ENCODE measurements at places on chromosomes 1 and 21.

GRCh38 chr1:172801771-172802322, 142.9 kb downstream of the FASLG start:
- H3K4me1 ChIP-seq = no peaks in the 10 kb centered on the region
- no peak overlapping the region for H3K27ac ChIP-seq
- H3K36me3 ChIP-seq = no peaks in the 10 kb centered on the region
- no peaks in the 10 kb centered on the region for H3K27me3 ChIP-seq

DNA sequence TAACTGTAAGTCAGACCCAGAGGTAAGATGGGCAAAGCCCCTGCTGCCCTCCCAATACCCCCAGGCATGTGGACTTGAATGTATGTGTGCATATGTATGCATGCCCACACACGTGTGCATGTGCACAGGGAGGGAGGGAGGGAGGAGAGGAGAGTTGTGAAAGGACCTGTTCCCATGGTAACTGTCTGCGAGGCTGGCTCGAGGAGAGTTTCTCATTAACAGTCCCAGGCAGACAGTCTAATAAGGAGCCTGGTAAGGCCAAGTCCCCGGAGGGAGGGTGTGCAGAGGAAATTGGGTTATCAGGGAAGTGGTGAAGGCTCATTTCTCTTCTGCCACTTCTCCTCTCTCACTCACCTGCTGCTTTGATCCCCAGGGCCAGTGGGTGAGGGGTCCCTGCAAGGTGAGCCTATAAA, 74.9 kb downstream of the NFASC start:
- DNase-seq = no peak
- no peaks in the 10 kb centered on the region for H3K36me3 ChIP-seq
- no peaks in the 10 kb centered on the region for H3K4me1 ChIP-seq
- no peak overlapping the region for H3K4me3 ChIP-seq
- H3K27me3 ChIP-seq = peaks cover 10% of the 10 kb centered on the region

DNA sequence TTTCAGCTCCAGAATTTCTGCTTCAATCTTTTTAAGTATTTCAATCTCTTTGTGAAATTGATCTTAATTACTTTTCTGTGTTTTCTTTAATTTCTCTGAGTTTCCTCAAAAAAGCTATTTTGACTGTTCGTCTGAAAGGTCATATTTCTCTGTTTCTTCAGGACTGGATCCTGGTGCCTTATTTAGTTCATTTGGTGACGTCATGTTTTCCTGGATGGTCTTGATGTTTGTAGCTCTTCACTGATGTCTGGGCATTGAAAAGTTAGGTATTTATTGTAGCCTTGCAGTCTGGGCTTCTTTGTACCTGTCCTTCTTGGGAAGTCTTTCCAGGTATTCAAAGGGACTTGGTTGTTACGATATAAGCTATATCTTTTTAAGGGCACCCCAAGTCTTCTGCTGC, 998.7 kb downstream of the NCAM2 start:
- H3K4me1 ChIP-seq = no peaks in the 10 kb centered on the region
- H3K36me3 ChIP-seq = no peaks in the 10 kb centered on the region
- no peak overlapping the region for H3K27ac ChIP-seq
- no peak overlapping the region for H3K4me3 ChIP-seq
- no peaks in the 10 kb centered on the region for H3K27me3 ChIP-seq

GRCh38 chr1:18965206-18966173, 9.0 kb upstream of the IFFO2 start:
- no peak for DNase-seq
- peaks cover 11% of the 10 kb centered on the region for H3K4me1 ChIP-seq
- no peak overlapping the region for H3K27ac ChIP-seq
- no peak overlapping the region for H3K4me3 ChIP-seq
- no peaks in the 10 kb centered on the region for H3K36me3 ChIP-seq
- peaks cover 14% of the 10 kb centered on the region for H3K27me3 ChIP-seq

GRCh38 chr1:56709269-56709880, 64.3 kb downstream of the PRKAA2 start:
- H3K27me3 ChIP-seq = no peaks in the 10 kb centered on the region
- H3K36me3 ChIP-seq = peaks cover 6% of the 10 kb centered on the region
- H3K4me3 ChIP-seq = no peak overlapping the region
- no peaks in the 10 kb centered on the region for H3K4me1 ChIP-seq
- no peak overlapping the region for H3K27ac ChIP-seq
